Naive thymus-derived CD4-positive, alpha-beta T cell (primary cell): ENCODE measurements at places on chromosomes 11 and 22. TPM values are rescaled to one million over a fixed set of nuclear protein-coding genes. Genes with fewer than 3 reads are reported as not detected.

DNA sequence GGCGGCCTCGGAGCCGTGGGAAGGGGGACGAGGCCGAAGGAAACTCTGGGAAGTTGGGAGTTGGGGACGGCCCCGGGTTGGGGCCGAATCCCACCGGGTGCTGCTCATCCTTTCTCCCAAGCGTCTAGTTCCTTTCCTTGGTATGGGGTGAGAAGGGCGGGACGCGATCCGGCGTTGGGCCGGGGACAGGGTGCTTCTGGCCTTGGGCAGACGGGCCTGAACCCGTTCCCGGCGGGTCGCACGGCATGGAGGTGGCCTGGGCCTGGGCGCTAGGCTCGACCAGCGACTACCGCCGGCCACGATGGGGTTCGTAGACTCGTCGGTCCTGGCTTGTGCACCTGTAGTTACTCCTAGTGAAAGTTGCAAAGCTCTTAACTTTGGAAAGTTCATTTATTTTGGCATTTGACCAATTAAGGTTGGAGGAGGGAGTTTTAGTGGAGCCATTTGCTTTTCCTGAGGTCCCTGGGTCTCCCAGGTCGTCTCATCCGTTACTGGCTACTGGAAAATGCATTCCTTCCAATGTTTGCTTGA, 1.0 kb downstream of the SYT9 start:
- DNase-seq = no peak
- H3K36me3 ChIP-seq = no peaks in the 10 kb centered on the region
- H3K4me1 ChIP-seq = no peaks in the 10 kb centered on the region
- H3K4me3 ChIP-seq = no peak overlapping the region

DNA sequence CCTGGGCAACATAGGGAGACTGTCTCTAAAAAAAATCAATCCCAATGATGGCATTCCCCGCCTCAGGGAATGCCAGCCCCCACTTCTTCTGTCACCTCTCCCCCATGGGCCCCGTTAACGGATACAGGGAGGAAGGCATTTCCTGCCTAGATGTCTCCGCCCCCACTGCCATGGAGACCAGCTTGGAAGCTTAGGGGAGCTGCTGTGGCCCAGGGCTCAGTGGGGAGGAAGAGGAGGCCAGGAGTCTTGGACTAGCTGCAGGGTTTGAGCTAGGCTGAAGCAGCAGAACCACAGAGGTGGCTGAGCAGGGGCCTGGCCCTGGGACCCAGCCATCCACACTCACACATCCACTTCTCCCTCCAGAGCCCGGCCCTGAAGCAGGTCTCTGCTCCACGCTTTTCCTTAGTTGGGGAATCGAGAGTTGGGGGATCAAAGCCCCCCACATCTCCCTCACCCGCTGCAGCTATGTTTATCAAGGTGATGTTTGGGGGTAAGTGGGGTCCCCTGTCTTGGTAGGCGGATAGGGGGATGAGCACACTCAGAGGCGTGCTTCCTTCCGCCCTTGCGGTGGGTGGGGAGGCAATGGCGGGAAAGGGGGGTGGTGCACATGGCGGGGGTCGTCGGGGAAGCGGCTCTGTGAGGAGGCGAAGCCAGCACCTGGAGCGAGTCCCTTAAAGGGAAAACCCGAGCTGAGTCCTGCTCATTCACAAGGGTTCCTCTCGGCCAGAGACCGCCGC, at the start of gene C22orf15:
C22orf15 (plus strand) TSS at position 149 of the 737 bp plus-strand sequence; CDS start at position 466, 317 bp downstream.
- H3K27ac ChIP-seq = peak within 1 kb of the TSS; percentile 65
- DNase-seq = peak; percentile 23
- H3K4me1 ChIP-seq = peaks cover 24% of the 10 kb centered on the region
- H3K27me3 ChIP-seq = no peaks in the 10 kb centered on the region
- peaks cover 10% of the 10 kb centered on the region for H3K36me3 ChIP-seq
- peak within 1 kb of the TSS; percentile 60 for H3K4me3 ChIP-seq

DNA sequence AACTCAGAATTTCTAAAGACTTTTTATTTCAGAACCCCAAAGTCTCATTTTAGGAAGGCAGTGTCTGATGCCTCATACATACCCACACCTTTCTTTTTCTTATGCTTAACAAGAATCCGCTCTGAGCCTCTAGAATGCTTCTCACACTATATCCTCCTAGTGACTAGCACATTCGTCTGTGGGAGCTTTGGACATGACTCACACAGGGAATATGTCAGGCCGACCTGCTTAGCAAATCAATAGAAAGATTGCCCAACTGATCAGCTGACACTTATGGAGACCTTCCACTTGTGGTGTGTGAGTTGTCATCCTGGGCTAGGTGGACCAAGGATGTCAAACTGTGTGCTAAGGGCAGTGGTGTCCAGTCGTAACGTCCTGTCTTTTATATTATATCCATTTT, 129.9 kb upstream of the TTC12 start:
- no peaks in the 10 kb centered on the region for H3K27me3 ChIP-seq
- H3K4me3 ChIP-seq = no peak overlapping the region
- H3K36me3 ChIP-seq = no peaks in the 10 kb centered on the region
- H3K4me1 ChIP-seq = no peaks in the 10 kb centered on the region
- DNase-seq = no peak

Gene LMF2
- total RNA-seq = 133 TPM

- DNase-seq = no peak
- H3K27ac ChIP-seq = no peak overlapping the region
- no peaks in the 10 kb centered on the region for H3K27me3 ChIP-seq
- no peak overlapping the region for H3K4me3 ChIP-seq
Observed at GRCh38 chr11:11973866-11974265, 34.6 kb downstream of the DKK3 start.

Gene POLD4
- 72.3 and 76.1 TPM in 2 replicates for total RNA-seq

Gene UBQLNL
- 0.54 TPM for total RNA-seq

- H3K27me3 ChIP-seq = no peaks in the 10 kb centered on the region
- no peak for DNase-seq
- H3K36me3 ChIP-seq = no peaks in the 10 kb centered on the region
- H3K27ac ChIP-seq = no peak overlapping the region
Observed at GRCh38 chr22:23939017-23939357, 22.0 kb downstream of the GSTT2B start.

Gene RBMXL2
- total RNA-seq = not detected in 2 replicates

DNA sequence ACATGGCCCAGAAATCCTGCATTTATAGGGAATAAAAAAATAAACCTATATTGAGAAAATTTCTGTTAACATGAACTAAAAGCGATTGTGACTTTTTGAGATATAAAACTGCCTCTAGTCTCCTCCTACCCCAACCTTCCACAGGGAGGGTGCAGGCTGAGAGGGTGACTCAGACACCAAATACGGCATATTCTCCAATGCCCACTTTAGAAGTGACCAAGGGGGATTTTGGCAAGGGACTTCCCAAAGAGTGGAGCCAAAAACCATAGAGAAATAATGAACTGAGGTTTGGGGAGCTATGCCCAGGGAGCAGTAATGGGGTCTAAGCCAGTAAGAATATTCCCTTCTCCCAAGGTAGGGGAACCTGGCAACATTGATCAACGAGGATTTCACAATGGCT, 124.9 kb upstream of the ZC3H12C start:
- H3K27ac ChIP-seq = no peak overlapping the region
- H3K27me3 ChIP-seq = no peaks in the 10 kb centered on the region
- no peaks in the 10 kb centered on the region for H3K4me1 ChIP-seq
- H3K4me3 ChIP-seq = no peak overlapping the region
- DNase-seq = no peak
- H3K36me3 ChIP-seq = no peaks in the 10 kb centered on the region

DNA sequence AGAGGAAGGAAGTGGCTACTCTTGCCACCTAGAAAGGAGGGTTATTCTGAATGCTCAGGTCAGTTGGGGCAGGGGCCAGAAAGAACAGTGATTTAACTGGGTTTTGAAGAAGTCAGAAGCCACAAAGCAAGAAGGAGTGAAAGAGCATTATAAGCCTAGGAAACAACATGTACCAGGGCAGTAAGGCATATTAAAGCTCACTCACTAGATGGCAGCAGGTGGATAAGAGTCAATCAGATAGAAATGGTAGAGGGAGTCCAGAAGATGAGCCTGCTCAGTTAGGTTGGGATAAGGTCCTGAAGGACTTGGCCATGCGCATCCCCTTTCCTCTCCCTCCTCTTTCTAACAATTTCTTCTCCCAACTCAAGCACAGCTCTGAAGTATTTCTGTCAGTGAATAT, 22.0 kb upstream of the PATE1 start:
- H3K36me3 ChIP-seq = no peaks in the 10 kb centered on the region
- no peaks in the 10 kb centered on the region for H3K27me3 ChIP-seq
- H3K4me1 ChIP-seq = no peaks in the 10 kb centered on the region
- no peak overlapping the region for H3K27ac ChIP-seq

Gene MMP12
- total RNA-seq = 0.10 TPM in 1 of 2 replicates, not detected in the other

- no peaks in the 10 kb centered on the region for H3K36me3 ChIP-seq
- H3K27ac ChIP-seq = no peak overlapping the region
- H3K27me3 ChIP-seq = no peaks in the 10 kb centered on the region
- no peak overlapping the region for H3K4me3 ChIP-seq
Observed at GRCh38 chr22:47822422-47822821, 1060.0 kb downstream of the TBC1D22A start.

- H3K4me1 ChIP-seq = no peaks in the 10 kb centered on the region
- no peak overlapping the region for H3K4me3 ChIP-seq
- H3K27me3 ChIP-seq = no peaks in the 10 kb centered on the region
- no peaks in the 10 kb centered on the region for H3K36me3 ChIP-seq
Observed at GRCh38 chr11:104610635-104611034, 287.6 kb downstream of the CASP12 start.

DNA sequence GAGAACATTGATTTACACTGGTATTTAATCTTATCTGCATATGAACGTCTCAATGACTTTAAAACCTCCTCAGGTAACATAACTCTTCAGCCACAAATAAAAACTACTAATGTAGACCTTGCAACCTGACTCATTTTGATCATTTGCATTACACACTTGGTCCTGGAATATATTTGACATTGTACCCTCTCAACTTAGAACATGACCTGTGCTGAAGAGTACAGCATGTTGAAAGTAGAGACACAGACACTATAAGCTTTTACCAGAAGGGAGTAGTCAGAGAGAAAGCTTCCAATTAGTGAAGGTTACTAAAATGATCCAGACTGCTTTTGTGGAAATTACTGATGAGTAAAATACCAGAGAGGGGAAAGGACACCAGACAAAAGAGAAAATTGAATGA, 390.6 kb upstream of the ANO3 start:
- H3K27ac ChIP-seq = no peak overlapping the region
- no peaks in the 10 kb centered on the region for H3K36me3 ChIP-seq
- no peak overlapping the region for H3K4me3 ChIP-seq
- H3K27me3 ChIP-seq = no peaks in the 10 kb centered on the region
- no peak for DNase-seq
- no peaks in the 10 kb centered on the region for H3K4me1 ChIP-seq

- H3K27me3 ChIP-seq = no peaks in the 10 kb centered on the region
- no peak for DNase-seq
- no peak overlapping the region for H3K4me3 ChIP-seq
- H3K4me1 ChIP-seq = no peaks in the 10 kb centered on the region
- no peak overlapping the region for H3K27ac ChIP-seq
Observed at GRCh38 chr11:64406221-64406946, 47.4 kb downstream of the RPS6KA4 start.

GRCh38 chr11:117834068-117834810, 9.7 kb upstream of the FXYD2 start:
- no peak for DNase-seq
- no peaks in the 10 kb centered on the region for H3K36me3 ChIP-seq
- no peak overlapping the region for H3K4me3 ChIP-seq
- peaks cover 17% of the 10 kb centered on the region for H3K4me1 ChIP-seq
- H3K27me3 ChIP-seq = no peaks in the 10 kb centered on the region

- no peaks in the 10 kb centered on the region for H3K36me3 ChIP-seq
- no peaks in the 10 kb centered on the region for H3K27me3 ChIP-seq
- peak overlapping the region; percentile 65 for H3K27ac ChIP-seq
- no peak for DNase-seq
Observed at GRCh38 chr11:104918113-104918824, 20.0 kb upstream of the CASP12 start.

Gene TMPRSS13
- 2.1 and 2.4 TPM in 2 replicates for total RNA-seq
